ENCODE measurements at places on chromosomes 1 and 21.

DNA sequence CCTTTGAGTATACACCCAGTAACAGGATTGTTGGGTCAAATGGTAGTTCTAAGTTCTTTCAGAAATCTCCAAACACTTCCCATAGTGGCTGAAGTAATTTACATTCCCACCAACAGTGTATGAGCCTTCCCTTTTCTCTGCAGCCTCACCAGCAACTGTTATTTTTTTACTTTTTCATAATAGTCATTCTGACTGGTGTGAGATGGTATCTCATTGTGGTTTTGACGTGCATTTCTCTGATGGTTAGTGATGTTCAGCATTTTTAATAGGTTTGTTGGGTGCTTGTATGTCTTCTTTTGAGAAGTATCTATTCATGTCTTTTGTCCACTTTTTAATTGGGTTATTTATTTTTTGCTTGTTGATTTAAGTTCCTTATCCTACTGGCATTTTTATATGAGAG lies 26.4 kb upstream of the LAMC1 start:
- DNase-seq = no peak

DNA sequence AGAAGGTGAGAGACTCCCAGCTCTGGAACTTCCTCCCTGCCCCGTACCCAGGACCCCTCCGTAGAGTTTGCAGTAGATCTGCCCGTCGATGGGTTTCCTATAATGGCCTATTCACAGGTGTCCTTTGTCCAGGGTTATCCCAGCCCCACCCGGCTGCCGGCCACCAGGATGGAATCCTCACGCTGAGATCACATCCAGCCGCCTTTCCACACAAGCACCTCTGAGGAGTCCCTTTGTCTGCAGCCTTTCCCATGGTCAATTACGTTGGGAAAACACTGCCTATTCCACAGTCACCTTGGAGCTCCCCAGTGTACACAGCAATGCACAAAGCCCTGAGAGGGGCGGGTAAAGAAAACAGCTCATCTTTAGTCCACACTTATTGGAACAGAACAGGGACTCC lies 190.0 kb upstream of the EDN2 start:
- peak; percentile 60 for DNase-seq

GRCh38 chr1:54338464-54338863 lies 67.7 kb downstream of the SSBP3 start:
- no peak for DNase-seq

DNA sequence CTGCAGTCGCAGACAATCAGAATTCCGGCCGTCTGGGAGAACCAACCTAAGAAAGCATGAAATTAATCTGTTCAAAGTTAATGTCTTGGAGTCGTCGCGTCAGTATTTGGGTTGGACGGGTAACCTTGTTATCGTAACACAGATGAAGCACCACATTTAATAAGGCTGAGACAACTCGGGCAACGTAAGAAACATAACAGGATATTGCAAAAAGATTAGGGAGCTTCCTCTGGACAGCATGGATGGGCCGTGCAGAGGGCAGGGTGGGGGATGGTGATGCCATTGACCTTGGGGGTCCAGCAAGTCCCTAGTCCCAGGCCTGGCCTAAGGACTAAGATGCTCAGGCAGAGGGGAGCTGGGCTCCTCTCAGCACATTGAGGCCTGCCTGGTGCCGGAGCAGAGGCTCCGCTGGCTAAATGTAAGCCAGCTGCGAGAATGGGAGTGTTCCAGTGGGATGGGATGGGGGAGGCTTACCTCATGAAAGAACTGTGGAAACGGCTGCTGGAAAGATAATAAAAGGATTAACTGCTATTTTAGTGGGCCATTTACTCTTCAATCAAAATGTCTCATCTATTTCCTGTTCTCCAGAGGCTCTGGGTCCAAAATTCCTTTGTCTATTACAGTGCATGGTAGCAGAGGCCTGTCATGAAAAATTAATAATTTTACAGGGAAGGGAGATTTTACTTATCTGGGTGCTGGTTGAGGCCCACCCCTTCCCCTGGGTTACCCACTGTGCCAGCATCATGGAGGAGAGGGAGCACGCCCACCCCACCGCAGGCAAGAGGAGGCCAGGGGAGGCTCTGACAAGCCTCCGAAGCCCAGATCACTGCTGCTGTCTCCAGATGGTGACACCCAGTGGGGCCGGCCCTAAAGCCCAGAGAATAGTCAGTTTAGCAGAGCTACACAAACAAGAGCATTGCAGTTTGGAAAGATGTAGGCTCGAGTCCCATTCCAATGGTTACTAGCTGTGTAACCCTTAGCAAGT lies 131.6 kb downstream of the DMRTB1 start:
- DNase-seq = no peak

DNA sequence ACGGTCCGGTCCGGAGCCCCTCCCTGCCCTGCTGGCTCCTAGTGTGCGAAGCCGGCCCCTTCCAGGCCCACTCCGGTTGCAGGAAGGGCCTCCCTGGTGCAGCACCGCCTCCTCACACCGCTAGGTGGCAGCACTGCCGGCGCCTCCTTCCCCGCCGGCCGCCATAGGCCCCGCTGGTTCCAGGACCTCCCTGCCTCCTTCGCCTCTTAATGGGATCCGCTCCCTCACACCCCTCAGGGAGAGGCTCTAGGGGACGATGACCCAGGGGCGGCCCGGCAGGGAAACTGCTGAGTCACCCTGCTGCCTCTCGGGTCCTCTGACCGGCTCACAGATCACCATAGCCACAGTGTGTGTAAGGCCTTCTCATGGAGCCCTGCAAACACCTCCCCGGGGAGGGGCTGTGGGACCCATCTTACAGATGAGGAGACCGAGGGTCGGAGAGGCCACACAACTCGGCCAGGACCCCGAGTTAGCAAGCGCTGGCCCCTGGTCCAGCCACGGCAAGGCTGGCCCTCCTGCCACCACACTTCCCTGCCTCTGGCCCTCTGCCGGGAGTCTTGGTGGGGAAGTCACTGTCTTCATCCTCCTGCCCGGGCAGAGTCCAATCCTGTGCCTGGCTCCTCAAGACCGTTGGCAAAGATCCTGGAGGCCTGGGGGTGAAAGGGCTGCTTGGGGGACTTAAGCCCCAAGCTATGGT lies 1.6 kb upstream of the AJAP1 start:
- DNase-seq = peak; percentile 1

DNA sequence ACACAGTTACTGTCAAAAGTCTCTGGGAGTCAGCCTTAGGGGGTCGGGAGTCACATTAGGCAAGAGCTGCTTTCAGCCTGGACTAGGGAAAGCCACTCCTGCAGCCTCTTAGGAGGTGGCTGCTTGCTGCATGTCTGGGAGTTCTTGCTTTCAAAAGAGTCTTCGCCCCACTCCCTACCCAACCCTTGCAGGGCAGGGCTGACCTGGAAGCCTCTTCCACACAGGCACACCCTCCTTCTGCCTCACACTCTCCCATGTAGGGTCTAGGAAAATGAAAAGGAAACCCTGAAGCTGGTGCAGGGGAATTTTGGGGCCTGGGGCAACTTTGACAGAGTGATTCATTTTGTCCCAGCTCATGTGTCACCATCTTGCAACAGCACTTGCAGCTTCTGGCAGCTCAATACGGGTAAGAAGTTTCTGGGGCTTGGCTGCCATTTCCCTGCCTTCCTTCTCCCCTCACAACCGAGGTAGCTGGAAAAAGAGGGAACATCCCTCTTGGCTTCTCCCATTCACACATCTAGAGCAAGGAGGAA lies 37.3 kb downstream of the KCND3 start:
- DNase-seq = no peak

DNA sequence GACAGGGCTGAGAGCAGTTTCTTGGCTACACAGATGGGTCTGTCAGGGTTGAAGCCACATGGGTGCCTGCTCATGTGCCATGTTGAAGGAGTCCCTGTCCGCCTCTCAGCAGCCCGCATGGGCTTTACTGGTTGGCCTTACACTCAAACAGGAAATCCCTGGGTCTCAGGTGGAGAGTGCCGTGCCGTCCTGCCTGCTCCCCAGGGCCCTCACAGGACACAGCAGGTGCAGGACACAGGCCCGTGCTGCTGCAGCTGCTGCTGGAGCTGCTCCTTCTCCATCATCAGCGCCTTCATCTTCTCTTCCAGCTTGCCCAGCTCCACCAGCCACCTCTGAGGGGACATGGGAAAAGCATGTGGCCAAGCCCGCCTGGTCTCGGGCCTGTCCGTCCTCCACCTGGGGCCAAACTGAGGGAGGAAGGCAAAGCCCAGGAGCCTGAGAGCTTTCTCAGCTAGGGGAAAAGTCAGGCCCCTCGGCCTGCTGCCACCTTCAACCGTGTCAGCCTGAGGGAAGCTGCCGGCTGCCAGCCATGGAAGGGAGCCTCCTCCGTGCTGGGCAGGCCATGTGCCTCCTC lies 5.5 kb downstream of the SLFNL1 start:
- no peak for DNase-seq

All from NCI-H774 (cell line).